M059J (cell line): ENCODE measurements at places on chromosomes 5 and 9. TPM values are rescaled to one million over a fixed set of nuclear protein-coding genes. Genes with fewer than 3 reads are reported as not detected.

- peak; percentile 89 for DNase-seq
Observed at GRCh38 chr5:142597546-142598337, 88.1 kb downstream of the FGF1 start.

DNA sequence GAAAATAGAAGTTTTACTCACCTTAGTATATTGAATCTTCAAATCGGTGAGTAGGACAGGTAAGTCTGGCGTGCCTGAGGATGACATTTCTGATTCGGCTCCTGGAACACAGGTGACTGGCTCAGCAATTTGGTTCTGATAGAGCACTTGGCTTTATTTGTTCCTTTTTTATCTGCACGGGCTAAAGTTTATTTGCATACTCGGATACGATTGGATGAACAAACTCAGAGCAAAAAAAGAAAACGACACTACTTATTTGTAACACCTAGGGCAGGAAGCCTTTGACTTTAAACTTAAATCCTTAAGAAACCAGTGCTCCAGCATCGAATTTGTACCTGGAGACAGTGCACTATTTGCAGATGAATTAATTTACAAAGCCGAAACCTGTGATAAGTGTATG is at the start of gene ALDH1A1:
ALDH1A1 (minus strand) TSS at position 140 of the 400 bp plus-strand sequence; CDS start at position 87, 53 bp downstream.
- peak; percentile 4 for DNase-seq

GRCh38 chr5:5165541-5166002 is 25.4 kb downstream of the ADAMTS16 start:
- peak; percentile 93 for DNase-seq

- no peak for DNase-seq
Observed at GRCh38 chr9:20805766-20806165, 121.7 kb downstream of the FOCAD start.

DNA sequence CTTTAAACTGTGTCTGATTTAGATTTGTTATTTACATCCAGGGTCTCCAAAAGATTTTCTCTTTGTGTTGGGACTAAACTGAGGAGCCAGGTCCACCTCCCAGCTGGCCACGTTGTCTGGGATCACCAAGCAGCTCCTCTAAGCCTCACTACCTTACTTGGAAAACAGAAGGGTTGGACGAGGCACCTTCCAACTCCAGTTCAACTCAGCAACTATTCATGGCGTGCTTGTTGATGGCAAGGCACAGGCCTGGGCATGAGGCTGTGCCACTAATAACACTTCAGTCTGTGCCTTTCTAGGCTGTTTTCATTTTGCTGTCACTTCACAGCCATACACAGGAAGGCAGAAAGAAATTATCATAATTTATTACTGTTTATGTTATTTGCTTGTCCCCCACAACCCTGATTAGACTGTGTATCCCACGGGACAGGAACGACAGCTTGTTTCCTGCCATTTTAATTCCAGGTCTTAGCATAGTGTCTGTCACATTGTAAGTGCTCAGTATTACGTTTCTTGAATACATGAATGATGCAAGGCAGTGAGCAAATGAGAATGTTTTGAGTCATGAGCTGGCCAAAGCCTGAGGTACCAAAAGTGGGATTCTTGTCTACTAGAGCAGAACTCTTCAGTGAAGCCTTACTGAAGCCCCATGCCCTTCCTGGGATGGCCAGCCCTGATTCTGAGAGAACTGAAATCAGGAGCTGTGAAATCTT is 125.8 kb downstream of the GALNT10 start:
- DNase-seq = no peak

- DNase-seq = peak; percentile 70
Observed at GRCh38 chr9:87714819-87715218, 11.1 kb upstream of the CTSL start.

The CDKN2B-AS1 gene
- total RNA-seq = 9.2 and 14.5 TPM in 2 replicates
